Cerebellum (tissue), 4 donors: ENCODE measurements at places on chromosomes 16 and 17.
A peak's percentile ranks its signal among the peaks of the same experiment; 100 is the strongest.

DNA sequence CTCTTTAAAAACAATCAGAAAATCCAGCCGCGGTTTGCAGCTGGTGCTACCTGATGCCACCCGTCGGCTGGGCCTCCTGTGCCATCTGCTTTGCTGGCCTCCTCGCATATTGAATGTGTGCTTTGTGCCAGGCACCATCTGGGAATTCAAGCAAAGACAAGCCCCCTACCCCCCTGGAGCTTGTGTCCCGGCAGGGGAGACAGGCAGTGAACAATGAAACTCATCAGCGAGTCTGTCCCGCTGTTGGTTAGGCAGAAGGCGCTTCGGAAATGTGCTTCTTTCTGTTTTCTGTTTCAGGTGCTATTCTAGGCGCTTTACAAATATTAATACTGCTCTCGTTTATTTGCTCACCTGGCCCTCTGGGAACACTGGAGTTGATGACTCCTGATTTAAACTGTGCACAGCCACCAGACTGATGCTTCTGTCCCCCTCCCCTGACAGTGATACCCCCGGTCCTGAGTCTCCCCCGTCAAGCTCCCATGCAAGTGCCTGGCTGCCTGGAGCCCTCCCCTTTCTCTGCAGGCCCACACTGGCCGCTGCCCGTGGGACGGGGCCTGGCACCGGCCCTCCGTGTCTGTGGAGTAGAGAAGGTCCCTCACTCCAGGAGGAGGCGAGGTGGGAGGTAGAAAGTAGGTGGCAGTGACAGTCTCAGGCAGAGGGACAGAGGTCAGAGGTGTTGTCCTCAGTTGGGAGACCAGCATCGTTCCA lies 126.1 kb upstream of the PLCG2 start:
- DNase-seq, result no peak

- no peak for DNase-seq
Observed at GRCh38 chr16:11016993-11017392, 72.6 kb downstream of the CLEC16A start.

DNA sequence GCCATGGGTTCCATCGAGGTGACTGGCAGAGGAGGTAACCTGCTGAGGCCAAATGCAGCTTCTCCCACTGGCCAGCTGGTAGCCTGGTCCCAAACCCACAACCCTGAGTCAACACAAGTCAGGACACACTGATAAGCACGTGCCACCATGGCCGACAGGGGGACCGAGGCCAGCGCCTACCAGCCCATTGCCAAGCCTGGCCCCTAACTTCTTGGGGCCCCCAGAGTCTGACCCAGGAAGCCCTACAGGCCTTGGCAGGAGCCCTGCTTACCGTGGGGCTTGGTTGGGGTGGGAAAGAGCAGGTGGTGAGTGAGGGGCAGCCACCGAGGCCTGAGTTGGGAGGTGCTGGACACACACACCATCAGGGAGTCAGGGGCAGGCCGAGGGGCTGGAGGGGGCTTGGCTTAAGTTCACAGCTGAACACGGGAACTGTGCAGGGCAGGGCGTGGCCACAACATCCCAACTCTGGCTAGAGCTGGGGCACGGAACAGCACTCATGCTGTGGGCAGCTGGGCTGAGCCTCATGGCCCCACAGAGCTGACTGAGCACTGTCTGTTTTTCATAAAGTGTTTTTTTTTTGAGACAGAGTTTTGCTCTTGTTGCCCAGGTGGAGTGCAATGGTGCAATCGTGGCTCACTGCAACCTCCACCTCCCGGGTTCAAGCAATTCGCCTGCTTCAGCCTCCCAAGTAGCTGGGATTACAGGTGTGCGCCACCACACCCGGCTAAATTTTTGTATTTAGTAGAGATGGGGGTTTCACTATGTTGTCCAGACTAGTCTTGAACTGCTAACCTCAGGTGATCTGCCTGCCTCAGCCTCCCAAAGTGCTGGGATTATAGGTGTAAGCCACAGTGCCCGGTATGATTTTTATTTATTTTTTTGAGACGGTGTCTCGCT lies 5.5 kb downstream of the MRPL28 start:
- DNase-seq, result no peak

DNA sequence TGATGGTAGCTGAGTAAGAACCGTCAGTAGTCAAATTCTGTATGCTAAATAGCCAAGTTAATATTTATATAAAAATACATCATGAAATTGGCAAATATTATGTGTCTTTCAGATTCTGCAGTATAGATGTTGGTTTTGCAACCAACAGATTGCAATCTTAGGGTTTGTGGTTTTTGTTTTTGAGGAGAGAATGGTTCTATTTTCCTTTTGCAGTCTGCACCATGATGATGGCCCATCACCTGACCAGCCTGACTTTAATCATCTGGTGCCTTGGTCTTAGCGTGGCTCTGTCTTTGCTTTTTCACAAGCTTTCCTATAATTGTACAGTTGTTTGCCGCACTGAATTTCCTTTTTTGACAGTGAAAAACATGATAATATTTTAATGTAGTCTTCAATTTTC lies 50.7 kb downstream of the NUP93 start:
- no peak for DNase-seq

GRCh38 chr17:4293572-4293971 lies 29.8 kb upstream of the ANKFY1 start:
- no peak for DNase-seq

DNA sequence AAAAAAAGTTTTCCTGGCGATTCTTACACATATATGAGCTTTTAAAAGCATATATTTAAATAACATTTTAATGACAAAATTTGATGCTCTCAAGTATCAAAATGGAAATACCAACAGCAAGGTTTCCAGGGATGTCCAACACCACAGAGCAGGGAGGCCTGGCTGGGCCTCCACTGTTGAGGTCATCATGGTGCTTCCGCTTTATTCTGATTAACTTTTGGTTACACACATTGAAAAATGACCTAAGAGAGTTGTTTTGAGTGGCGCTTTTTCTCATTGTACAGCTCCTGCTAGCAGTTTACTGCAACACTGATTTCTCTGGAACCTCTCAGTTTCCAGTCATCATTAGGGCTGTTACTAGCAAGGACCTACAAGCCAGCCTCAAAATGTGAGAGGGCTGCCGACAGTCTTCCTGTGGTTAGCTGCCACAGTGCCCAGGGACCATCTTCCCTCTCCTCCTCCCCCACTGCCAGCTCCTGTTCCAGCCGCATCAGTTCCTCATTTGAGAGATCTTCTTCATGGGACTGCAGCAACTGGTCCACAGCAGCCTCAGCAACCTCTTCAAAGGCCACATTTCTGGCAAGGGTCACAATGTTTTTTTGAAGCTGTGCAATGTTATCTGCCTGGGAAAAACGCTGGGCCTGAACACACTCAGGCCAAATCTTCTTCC lies 21.3 kb downstream of the DEF8 start:
- DNase-seq, result no peak

DNA sequence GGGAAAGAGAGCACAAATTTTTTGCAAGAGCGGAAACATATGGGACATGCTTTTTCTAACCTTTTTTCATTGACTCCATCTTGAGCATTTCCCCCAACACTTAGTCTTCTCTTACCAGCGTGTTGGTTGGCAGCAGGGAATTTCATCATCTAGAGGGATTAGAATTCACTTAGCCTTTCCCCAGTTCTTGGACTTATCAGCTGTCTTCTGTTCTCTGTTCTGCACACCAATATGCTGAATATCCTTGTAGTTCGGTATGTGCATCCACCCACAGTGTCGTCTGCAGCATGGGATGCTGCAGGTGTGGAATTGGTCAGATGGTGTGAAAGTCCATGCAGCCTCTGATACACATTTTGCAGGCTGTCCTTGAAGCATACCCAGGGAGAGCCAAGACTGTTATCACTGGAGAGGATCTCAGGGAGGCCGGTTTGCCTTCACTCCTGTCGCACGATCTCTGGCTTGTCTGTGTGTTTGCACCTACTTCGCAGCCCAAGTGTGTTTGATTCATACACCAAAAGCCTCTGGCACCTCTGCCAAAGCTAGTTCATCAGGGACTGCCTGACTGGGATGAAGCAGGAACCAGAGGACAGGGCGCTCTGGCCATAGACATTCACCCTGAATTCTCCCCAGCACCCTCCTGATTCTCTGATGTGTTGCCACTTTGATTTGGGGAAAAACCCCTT lies 93.3 kb downstream of the SOCS1 start:
- DNase-seq, result peak; percentile 53
